ENCODE measurements at places on chromosomes 12 and 14. TPM values are rescaled to one million over a fixed set of nuclear protein-coding genes. Genes with fewer than 3 reads are reported as not detected.

Gene SERPINA10
- not detected for total RNA-seq

Gene SLC5A8
- not detected for total RNA-seq

Gene CDKL1
- 3.8 TPM for total RNA-seq

Gene GLIPR1L1
- total RNA-seq = not detected

Gene RIPK3
- total RNA-seq = 1.4 TPM

Gene UNC79
- under 0.01 TPM for total RNA-seq

Gene FBRSL1
- 5.8 TPM for total RNA-seq

Gene GALNT6
- 6.5 TPM for total RNA-seq

Gene FRMD6
- total RNA-seq = 172 TPM

Gene SIX6
- not detected for total RNA-seq

Gene TGFB3
- 3.2 TPM for total RNA-seq

Gene KRT75
- total RNA-seq = 0.78 TPM

Gene IQSEC3
- under 0.01 TPM for total RNA-seq

Gene CCDC197
- total RNA-seq = not detected

Measured in nasal cavity respiratory epithelium epithelial cell of viscerocranial mucosa (primary cell).